NCI-H524 treated with DMSO at 0.1 percent for 48 hours (cell line): ENCODE measurements at places on chromosomes 5 and 9.

- DNase-seq: no peak
Measured at GRCh38 chr5:157204765-157205164, 24.1 kb downstream of the ITK start.

- no peak for DNase-seq
Measured at GRCh38 chr5:72597456-72597948, 90.3 kb upstream of the ZNF366 start.

- no peak for DNase-seq
Measured at GRCh38 chr5:78591972-78592700, 56.4 kb downstream of the LHFPL2 start.

- no peak for DNase-seq
Measured at GRCh38 chr9:89749500-89750116, 144.8 kb downstream of the GADD45G start.

DNA sequence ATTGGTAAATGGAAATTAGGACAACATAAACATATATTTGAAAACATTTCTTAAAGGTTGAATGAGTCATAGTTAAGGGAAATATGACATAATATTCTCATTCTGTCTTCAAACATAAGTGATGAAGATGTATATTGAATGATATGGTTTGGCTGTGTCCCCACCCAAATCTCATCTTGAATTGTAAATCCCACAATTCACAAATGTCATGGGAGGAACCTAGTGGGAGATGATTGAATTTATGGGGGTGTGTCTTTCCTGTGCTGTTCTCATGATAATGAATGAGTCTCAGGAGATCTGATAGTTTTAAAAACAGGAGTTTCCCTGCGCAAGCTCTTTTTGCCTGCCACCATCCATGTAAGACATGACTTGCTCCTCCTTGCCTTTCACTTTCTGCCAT lies 104.4 kb upstream of the MPDZ start:
- DNase-seq: no peak

DNA sequence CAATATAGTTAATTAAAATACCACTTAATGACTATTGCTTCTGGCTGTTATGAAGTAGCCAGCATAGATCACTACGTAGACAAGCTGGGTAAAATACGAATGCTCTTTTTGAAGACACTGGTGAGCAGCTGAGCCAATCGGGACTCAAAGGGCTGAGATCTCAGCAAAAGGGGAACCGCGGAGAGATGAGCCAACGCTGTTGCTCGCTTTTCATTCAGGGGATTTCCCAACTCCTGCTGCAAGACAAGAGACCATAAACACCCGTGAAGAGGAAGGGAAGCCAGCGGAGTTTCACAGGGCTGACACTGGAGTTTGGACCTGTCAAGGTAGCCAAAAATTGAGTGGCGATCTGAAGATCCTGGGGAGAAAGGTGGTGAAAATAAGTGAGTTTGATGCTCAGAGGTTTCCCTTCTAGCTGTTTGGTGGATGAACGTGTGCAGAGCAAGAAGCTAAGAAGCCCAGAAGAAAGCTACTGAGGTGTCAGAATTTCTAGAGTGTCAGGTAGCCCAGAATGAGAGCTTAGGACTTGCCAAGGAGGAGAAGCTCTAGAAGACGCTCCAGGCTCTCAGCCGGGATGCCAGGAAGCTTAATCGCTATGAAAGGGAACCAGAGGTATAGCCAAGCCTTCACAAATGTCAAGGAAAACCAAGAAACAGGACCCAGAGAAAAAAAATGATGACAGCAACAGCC lies 79.6 kb upstream of the RNU6ATAC start:
- no peak for DNase-seq

GRCh38 chr5:103092676-103093075 lies 27.3 kb downstream of the GIN1 start:
- no peak for DNase-seq

DNA sequence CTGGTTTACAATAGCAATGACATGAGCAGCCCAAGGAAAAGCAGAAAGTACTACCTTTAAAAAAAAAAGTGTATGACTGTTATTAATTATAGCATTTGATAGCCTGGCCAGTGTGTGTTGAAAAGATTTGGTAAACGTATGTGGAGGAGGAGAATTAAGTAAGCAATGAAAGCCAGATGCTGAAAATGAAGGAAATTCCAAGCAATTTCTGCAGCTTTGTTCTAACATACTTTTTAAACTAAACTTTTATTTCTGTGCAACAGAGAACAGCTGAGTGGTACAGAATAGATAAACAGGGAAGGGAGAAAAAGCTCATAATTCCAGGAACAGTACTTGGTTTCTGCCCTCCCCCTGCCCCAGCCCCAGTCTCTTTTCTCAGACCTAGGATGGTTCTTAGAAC lies 252.6 kb downstream of the ADAMTSL1 start:
- DNase-seq: no peak
